ENCODE measurements at places on chromosomes 3 and 15. TPM values are rescaled to one million over a fixed set of nuclear protein-coding genes. Genes with fewer than 3 reads are reported as not detected.

Gene KNG1
- total RNA-seq = not detected

Gene EPHB1
- 25.0 TPM for total RNA-seq

Gene CA12
- total RNA-seq = 39.9 TPM

Gene PTH1R
- 4.4 TPM for total RNA-seq

Gene ADAMTS17
- total RNA-seq = 4.4 TPM

Gene BLOC1S6
- 79.7 TPM for total RNA-seq

Gene CCR1
- total RNA-seq = 1.6 TPM

Gene FGF12
- total RNA-seq = 39.9 TPM

Gene ARNT2
- 75.5 TPM for total RNA-seq

Gene CRABP1
- total RNA-seq = 9.9 TPM

Gene LMAN1L
- 0.09 TPM for total RNA-seq

Data from cerebellum (tissue), 4 donors.